Transverse colon (tissue), 4 donors: ENCODE measurements at places on chromosomes 6 and 20.

GRCh38 chr20:48562586-48563116, 265.1 kb downstream of the PREX1 start:
- no peak for DNase-seq

GRCh38 chr6:72857791-72858585, 236.1 kb downstream of the KCNQ5 start:
- DNase-seq: no peak

DNA sequence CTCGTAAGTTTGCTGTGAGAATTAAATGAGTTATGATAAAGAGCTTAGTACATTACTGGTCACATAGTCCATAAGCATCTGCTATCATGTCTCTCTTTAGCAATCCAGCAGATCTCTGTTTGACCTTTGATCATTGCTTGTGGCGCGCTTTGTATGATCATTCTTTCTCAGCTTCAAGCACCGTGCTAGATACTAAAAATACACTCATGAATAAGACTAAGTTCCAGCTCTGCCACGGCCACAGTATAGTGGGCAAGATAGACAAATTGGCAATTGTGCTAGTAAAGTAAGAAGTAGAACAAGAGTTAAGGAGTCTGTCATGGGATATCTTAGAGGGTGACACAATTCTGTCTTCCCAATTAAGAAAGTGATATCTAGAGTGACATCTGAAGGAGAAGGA, 75.2 kb upstream of the ADGRF1 start:
- no peak for DNase-seq

DNA sequence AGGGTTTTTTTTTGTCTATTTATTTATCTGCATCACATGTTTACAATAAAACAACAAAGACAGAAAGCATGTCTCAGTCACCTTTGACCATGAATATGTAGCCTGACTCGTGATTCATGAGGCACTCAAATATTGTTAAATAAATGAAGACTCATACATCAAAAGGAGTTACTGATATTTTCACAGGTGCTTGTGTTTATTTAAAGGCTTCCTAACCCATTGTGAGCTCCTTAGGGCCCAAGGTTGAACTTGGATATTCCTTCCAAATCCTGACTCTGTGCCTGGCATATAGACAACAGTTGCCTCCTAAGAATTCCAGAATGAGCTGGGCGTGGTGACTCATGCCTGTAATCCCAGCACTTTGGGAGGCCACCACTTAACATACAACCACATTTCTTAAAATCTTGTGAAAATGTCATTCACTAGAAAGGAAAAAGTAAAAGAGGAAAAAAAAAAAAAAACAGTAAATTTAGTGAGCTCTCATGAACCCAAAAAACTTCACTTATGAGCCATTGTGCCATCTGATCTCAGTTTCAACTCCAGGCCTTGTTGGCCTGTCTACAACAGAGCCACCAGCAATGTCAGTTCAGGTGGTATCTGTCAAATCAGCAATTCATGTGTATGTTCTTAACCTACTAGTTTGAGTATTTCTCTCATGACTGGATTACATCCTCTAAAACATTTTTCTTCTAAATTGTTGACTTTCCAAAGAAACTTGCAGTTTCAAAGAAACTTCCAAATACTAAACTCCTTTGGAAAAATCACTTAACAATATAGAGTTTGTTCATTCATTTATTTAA, 162.7 kb upstream of the MARCKS start:
- DNase-seq: no peak

DNA sequence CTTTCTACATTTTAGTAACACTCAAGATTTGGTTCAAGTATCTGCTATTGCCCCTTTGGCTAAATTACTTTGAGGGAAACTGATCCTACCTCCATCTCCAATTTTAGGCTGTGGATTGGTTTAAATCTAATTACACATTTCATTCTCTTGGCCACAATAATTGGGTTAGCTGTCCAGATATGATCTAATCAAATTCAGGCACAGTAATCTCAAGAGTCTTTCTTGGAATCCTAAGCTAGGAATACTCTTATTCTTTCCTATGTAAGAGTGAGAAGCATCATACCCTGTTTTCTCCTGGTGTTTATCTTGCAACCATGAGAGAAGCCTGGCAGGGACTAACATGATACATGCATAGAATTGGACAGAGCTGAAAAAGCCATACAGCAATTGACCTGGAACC, 300.4 kb upstream of the MARCKS start:
- no peak for DNase-seq

- no peak for DNase-seq
Observed at GRCh38 chr20:64241061-64241460, 14.5 kb upstream of the PCMTD2 start.

DNA sequence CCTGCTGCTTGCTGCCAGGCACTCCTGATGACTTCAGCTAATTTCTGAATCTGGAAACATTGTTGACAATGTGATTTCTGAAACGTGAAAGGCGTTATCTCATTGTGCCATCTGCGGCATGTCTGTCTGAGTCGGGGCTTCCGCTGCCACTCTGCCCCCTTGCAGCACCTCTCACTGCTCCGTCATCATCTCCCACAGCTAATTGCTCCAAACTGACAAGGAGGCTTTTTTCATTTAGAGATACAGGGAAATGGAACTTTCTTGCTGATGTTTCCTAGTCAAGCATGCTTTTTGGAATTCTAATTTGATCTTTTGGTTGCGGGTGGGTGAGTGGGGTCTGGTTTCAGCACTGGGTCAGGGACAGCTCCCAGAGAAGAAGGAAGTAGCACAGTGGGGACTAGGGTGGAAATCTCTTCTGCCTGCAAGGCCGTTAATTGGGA, 233.5 kb downstream of the DHX35 start:
- DNase-seq: no peak

DNA sequence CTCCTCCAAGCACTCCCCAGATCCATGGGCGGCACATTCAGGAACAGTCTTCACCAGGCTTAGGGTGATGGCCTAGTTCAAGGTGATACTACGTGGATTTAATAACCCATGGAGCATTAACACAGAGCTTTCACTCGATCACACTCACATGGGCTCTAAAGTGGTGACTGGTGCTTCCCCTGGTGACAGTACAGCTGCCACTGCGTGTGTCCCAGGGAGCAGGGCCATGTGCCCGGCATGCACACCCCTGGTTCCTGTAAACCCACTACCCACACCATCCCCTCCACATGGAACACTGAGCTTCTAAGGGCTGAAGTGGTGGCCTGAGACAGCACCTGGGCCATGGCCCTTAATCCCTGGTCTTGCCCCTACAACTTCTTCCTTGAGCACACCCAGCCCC, 27.8 kb upstream of the APMAP start:
- peak; percentile 3 for DNase-seq

- DNase-seq: no peak
Observed at GRCh38 chr6:63097222-63097621, 114.0 kb upstream of the FKBP1C start.

DNA sequence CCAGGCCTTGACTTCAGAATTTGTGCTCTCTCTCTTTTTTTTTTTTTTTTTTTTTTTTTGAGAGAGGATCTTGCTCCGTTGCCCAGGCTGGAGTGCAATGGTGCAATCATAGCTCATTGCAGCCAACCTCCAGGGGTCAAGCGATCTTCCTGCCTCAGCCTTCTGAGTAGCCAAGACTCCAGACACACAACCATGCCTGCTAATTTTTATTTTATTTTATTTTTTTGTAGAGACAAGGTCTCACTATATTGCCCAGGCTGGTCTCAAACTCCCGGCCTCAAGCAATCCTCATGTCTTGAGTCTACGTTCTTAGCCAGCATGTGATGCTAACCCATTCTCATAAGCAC, 19.4 kb downstream of the TGM2 start:
- DNase-seq: no peak

DNA sequence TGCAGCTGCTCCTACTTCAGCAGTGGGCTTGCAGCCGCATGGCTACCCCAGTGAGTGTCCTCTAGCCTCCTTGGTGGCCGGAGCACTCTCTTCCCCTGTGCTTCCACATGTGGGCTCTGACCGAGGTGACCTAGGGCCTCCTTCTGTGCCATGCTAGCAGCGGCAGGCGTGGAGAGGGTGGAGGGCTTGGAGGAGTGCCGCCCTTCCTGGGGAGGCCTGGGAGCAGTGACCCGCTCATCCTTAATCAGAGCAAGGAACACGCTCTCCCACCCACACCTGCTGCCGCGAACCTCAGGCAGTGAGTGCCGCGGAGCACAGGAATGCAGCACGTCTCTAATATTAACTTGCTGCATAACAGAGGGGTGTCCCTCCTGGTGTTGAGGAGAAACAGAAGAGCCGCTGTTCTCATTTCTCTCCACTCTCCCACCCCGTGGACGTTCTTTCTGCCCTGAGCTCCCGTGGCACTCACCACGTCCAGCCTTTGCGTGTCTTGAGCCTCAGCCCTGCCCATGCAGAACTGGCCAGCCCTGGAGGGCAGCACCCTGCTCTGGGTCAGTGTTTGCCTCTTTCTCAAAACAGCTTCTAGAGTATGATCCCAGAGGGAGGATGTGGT, 31.9 kb downstream of the DUSP22 start:
- peak; percentile 8 for DNase-seq

GRCh38 chr6:149158076-149158475, 159.4 kb upstream of the TAB2 start:
- no peak for DNase-seq

GRCh38 chr6:130027948-130028347, 9.6 kb downstream of the L3MBTL3 start:
- no peak for DNase-seq

DNA sequence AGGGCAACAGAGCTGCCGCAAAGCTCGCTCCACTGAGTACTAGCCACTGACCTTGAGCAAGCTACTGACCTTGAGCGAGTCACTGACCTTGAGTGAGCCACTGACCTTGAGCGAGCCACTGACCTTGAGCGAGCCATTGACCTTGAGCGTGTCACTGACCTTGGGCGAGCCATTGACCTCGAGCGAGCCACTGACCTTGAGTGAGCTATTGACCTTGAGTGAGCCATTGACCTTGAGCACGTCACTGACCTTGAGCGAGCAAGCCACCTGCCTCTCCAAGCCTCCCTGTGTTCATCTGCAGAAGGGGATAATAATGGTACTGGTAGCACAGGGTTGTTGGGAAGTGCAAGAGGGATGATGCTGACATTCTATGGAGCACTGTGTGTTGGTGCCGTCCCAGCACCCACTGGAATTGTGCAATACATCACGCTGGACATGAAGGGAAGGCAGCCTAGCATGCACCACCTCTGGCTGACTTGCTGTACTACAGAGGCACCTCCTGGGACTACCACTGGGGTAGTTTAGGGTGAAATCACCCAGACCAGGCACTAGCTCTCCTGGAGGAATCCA, 60.2 kb downstream of the CTCFL start:
- DNase-seq: no peak
